ENCODE measurements at places on chromosomes 3 and 15.

DNA sequence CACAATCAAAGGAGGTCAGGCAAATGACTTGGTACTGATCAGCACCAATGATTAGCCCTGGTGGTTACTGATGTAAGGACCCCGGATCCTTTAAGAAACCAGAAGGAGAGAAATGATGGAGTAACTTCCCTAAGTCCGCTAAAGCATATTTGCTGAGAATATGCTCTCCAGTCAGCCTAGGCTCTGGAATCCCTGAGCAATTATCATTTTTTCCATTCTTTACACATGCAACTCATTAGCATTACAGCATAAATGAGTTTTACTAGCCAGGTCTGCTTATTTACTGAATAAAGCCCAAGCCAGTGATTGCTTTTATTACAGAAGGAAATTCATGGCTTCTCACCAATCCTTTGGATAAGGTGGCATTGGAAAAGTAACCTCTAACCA is 139.2 kb upstream of the WNT5A start:
- no peak for DNase-seq

DNA sequence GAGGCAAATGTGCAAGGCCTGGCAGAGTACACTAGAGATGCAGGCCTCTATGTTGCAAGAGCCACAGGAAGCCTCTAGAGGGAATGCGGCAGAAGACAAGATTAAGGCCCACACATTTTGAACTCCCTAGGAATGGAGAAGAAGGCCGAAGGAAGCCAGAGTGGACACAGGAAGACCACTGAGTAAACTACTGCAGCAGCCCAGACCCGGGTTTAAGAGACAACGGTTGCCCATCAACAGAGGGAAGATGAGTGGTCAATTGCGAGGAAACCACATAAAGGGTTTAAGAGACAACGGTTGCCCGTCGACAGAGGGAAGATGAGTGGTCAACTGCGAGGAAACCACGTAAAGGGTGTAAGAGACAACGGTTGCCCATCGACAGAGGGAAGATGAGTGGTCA is 14.6 kb downstream of the CHSY1 start:
- DNase-seq, result no peak

DNA sequence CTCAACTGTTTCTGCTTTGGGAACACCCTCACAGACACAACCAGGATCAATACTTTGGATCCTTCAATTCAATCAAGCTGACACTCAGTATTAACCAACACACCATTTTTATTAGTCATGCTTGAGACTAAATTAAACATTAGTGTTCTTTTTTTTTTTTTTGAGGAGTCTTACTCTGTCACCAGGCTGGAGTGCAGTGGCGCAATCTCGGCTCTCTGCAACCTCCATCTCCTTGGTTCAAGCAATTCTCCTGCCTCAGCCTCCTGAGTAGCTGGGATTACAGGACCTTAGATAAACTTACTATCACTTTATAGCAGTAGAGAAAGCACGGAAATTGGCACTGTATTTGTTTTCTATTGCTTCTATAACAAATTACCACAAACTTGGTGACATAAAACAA is 2.0 kb upstream of the RAB11A start:
- DNase-seq, result no peak

DNA sequence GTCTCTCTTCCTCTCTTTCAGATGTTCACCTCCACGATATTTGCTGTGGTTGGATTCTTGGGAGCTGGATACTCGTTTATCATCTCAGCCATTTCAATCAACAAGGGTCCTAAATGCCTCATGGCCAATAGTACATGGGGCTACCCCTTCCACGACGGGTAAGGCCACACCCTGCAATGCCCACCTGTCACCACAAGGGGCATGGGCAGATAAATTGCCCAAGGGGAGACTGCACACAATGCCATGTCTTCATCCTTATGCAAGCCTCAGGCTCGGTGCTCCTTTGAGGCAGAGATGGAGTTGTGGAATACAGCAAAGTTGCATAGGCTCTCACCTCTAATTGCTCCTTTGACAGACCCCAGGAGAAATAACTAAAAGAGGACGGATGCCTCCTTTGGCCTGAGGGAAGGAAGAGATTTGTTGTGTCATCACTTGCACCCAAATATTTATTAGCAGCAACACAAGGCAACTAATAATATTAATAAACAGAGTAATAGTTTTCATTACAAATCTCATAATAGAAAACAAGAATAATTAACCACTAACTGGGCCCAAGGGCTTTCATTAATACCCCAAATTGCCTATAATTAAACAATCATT is 13.2 kb downstream of the TM4SF4 start:
- DNase-seq, result no peak

- DNase-seq, result no peak
Measured at GRCh38 chr3:152611905-152612304, 223.0 kb upstream of the P2RY1 start.

DNA sequence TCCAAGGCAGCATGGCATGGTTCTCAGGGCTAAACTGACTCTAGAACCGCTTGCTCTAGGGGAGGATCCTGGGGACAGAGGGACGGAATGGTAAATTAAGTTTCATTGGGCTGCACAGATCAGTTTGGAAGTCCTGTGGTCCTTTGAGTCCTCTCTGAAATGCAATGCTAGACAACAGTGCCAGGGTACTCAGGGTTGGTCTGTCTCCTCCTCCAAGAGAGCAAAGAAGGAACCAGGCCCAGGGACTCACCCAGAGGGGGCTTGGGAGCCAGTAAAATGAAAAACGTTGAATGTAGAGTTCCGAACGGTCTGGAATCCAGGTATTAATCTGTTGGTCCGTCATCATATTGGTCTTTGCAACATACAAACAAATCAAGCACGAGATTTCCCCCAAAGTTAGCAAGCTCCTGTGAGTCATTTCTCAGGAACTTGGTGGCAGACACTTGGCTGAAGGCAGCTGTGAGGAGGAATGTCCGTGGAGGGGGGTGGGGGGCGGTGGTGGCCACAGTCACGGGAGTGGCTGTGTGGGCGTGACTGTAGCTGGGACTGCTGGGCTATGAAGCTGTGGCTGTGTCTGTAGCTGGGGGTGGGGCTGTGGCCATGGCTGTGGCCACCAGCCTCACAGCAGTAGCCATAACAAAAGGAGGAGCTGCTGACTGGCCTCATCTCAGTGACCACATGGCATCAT is 361.0 kb downstream of the SHQ1 start:
- DNase-seq, result peak; percentile 57

- no peak for DNase-seq
Measured at GRCh38 chr3:183443395-183444385, 15.3 kb upstream of the MCF2L2 start.

GRCh38 chr15:59873644-59874272 is 130.4 kb upstream of the FOXB1 start:
- no peak for DNase-seq

DNA sequence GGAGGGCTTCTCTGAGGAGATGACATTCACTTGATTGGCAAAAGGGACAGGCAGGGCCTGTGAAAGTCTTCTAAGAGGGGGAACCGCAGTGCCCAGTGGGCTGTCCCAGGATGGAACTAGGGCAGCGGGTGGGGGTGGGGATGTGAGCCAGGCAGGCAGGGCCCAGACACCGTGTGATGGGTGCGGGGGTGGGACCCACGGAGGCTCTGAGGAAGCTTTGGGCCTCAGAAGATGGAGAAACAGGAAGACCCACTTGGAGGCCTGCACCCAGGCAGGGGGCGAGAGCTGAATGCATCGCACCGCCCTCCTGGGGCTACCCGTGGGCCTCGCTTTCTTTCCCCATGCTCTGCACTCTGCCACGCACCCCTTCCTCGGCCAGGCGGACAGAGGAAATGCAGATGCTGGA is 32.9 kb upstream of the ACAD9 start:
- no peak for DNase-seq

GRCh38 chr3:113744941-113745755 is 901 bp downstream of the NAA50 start:
- DNase-seq, result peak; percentile 69

GRCh38 chr3:11290743-11291680 is 18.8 kb downstream of the ATG7 start:
- peak; percentile 35 for DNase-seq

- DNase-seq, result no peak
Measured at GRCh38 chr15:85781099-85781498, 13.6 kb downstream of the KLHL25 start.

- no peak for DNase-seq
Measured at GRCh38 chr15:80152896-80153876, at the start of gene FAH. Gene FAH (plus strand): TSS chr15:80152999. CDS start chr15:80153055, 56 bp downstream.

GRCh38 chr3:98901119-98901391 is 440 bp downstream of the DCBLD2 start:
- DNase-seq, result no peak

GRCh38 chr15:61888074-61888780 is 172.0 kb downstream of the VPS13C start:
- no peak for DNase-seq

- no peak for DNase-seq
Measured at GRCh38 chr3:185308126-185308754, 54.4 kb upstream of the EHHADH start.

GRCh38 chr15:67050522-67051087 is 14.8 kb upstream of the SMAD3 start:
- no peak for DNase-seq

DNA sequence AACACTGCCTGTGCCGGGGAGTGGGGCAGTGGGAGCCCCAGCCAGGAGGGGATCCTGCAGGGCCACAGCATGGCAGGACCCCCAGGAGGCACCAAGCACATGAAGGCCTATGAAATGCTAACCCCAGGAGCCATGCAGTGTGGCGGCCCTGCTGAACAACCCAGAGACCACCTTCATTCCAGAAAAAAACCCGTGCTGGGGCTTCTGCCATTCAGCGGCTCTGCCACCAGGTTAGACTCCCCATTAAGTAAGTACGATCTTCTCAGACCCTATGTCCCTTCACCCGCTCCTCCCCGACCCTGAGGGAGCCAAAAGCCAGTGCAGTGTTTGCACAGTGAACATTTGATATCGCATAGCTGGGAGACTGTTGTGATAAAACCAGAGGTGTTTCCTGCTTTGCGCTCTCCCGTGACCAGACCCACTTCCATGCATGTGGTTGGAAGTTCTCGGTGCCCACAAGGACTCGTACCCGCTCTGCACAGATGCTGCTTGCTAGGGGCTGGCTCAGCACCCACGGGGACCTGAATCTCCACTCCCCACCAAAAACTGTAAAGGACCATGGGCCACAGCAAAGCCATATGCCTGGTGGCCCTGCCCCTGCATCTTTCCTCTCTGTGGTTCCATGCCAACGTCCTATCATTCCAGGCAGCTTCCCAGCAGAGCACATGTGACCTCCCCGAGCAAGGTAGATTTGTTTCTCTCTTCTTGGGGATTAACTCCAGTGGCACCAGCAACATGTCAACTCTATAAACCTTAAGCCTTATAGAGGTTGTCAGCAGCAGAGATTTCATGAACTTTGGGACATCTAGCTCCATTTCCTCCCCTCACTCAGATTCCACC is 5.3 kb downstream of the PLA2G4D start:
- no peak for DNase-seq

DNA sequence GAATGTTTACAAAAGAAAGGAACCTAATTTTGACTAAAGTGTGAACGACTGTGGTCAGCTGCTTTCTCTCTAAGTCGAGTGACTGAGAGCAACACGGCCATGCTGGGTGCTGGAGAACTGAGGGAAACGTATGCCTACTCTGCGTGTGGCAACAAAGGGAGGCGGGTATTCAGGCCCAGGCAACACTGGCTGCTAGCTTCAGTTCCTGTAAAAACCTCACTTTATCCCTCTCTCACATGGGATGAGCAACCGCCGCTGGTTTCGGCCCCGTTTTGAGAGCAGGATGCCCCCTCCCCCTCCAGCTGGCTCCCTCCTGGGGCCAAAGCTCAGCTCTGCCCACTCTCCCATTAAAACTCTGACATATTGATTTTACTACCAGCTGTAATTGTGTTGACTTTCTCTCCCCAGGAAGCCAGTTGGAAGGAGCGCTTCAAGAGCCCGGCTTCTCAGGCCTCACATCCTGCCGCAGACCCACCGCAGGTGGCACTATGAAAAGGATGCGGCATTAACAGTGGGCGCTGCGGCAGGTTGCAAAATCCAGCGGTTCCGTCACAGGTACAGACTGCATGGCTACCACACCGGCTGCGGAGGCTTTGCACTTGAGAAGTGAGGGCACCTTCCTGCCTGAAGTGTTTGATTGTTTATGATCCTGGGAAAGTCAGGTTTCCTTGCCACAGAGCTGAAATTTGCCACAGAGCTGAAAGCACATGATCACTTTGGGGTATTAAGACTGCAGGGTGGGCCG is 12.7 kb downstream of the PLXND1 start:
- DNase-seq, result no peak

DNA sequence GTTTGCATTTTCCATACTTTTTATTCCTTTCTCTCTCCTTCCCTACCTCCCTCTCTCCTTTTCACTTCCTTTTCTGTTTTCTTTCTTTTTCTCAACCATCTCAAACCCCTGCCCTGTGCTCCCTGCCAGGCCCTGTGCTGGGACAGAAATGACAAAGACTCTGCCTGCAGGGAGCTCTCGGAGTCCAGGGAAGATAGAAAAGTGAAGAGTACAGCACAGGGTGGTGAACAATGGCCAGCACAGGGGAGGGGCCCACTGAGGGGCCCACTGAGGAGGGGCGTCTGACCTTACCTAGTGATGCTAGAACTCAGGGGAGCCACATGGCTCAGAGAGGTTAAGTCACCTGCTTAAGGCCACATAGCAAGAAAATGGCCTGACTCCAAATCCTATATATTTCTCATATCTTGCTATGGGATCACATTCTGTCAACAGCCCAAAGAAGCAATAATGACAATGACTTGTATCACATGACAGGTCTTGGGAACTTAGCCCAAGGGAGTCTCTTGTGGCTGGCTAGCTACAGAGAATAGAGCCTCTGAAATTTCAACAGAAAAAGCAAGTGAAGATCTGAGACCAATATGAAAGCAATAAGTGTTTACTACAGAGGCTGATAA is 44.3 kb upstream of the ATP2B2 start:
- DNase-seq, result no peak
